ENCODE measurements at places on chromosomes 6 and 20.

GRCh38 chr6:44020664-44021425, 106.4 kb downstream of the MRPL14 start:
- DNase-seq = no peak

DNA sequence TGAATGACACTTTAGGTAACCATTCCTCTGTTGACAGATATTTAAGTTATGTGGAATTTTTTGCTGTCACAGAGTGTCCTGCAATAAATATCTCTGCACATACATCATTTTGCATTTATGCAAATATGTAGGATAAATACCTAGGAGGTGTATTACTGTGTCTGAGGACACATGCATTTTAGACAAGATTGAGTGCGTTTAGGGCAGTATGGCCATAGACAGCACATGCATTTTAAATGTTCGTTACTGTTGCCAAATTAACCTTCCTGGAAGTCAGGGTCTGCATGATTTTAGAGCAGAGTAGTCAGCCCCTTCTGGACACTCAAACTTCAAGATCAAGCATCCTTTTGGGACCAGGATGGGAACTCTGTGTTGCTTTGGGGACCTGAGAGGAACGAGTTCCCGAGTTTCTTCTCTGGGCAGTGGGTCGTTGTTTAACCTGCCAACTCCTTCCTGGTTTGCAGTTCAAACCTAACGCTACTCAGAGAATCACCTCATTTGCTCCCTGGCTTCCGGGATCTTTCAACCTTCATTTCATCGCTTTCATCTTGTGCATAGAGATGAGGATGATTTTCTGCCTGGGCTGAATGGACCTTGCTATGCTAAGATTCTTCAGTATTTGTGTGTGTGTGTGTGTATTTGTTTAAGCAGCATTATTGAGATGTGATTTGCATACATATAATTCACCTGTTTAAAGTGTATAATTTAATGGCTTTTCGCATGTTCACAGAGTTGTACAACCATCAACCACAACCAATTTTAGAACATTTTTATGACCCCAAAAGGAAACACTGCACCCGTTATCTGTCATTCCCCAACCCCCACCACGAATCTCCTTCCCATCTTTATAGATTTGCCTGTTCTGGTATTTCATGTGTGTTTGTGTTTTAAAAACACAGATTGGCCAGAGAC, 9.8 kb downstream of the BCAS4 start:
- DNase-seq = peak; percentile 10

- DNase-seq = no peak
Measured at GRCh38 chr6:111550953-111551352, 54.7 kb downstream of the TRAF3IP2 start.

DNA sequence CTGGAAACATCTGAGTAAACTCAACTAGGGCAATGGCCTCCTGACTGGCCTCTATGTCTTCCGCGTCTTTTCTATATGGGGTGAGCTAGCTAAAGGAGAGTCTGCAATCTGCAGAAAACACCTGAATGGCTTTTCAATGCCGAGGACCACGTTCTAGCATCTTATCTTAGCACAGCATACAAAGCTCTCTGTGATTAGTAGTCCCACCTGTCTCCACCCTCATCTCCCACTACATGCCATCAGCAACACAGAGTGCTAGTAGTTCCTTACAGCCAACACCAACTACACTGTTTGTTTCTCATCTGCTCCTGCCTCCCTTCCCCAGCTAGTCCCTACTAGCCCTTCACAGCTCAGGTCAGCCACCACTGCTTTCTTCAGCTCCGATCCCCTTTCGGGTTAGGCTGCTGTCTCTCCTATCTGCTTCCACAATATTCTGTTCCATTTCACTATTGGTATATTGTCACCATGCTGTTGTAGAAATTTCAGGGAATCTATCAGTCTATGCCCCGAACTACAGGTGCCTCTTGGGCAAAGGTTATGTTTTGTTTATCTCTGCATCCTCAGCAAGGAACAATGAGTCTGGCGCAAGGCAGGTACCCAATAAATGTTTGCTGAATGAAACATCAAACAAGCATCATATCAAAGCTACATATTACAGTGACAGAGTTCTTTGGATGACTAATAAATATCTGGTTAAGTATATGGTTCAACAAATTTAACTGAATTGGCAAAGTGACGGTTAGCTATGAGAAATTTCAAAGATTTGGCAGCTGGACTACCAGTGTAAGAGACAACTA, 12.2 kb downstream of the LYRM4 start:
- no peak for DNase-seq
